ENCODE measurements at places on chromosomes 12 and 14.

DNA sequence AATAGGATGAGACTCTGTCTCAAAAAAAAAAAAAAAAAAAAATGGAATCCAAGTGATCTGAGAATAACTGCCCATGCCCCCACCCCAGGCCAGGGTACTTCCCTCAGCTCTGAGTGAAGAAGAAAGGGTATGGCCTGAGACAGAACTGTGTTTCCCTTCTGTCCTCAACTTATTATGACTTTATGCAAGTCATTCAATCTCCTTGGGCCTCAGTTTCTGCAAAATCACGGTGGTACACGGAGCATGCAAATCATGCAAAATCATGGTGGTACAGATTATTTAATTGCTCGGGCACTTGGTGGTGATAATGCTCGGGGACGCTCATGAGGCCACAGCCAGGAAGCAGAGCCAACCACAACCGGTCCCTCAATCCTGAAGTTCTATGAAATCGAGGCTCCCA lies 56.5 kb upstream of the TBX3 start:
- DNase-seq, result no peak

- DNase-seq, result no peak
Observed at GRCh38 chr12:2925322-2925995, 33.7 kb upstream of the TEAD4 start.

- no peak for DNase-seq
Observed at GRCh38 chr12:49920915-49921286, 17.2 kb upstream of the FAIM2 start.

GRCh38 chr12:4539167-4539870 lies 629 bp downstream of the RAD51AP1 start:
- DNase-seq, result no peak

DNA sequence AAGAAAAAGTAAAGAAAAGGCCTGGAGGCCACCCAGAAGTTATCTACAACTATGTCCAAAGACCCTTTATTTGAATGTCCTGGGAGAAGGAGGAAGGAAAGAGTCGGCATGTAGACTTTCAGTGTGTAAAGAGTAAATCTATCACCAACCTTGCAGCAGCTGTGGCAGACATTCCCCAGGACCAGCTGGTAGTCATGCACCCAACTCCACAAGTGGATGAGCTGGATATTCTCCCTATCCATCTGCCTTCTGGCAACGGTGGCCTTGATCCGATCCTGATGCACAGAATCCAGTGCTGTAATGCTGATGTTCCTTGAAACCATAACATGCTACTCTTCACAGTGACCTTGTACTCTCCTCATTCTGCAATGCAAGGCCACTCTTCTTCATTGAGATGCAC lies 27.3 kb downstream of the KRT76 start:
- no peak for DNase-seq

GRCh38 chr12:83102499-83102898 lies 415.8 kb downstream of the TMTC2 start:
- DNase-seq, result no peak

DNA sequence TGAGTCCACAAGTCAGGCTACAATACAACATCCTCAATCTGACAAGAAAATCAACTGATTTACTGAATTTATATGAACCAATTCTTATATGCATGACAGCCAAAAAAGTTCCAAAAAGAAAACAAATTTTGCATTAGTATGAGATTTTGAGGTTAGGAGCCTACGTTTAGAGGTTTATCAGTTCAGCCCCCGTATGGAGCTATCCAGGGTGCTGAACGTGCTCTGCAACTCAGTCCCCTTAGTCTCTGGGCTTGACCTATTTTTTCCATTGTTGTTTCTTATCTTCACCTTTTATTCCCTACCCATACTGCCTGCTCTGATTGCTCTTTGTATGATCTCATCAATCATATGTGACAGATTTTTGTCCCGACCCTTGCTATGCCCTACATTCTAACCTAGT lies 693.0 kb downstream of the NRXN3 start:
- DNase-seq, result no peak

DNA sequence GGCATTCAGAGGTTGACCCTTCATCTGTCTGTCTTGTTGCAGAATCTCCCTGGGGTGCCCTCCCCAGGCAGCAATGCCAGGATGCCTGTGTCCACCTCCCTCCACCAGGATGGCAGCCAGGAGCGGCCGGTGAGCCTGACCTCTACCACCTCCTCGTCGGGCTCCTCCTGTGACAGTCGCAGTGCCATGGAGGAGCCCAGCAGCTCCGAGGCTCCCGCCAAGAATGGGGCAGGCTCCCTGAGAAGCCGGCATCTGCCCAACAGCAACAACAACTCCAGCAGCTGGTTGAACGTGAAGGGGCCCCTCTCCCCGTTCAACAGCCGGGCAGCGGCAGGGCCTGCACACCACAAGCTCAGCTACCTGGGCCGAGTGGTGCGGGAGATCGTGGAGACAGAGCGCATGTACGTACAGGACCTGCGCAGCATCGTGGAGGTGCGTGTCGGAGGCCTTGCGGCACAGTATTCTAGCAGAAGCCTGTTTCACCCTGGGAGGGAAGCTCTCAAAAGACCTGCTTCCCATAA lies 23.4 kb downstream of the PLEKHG3 start:
- no peak for DNase-seq

- no peak for DNase-seq
Observed at GRCh38 chr12:4261655-4262054, 11.9 kb upstream of the CCND2 start.

DNA sequence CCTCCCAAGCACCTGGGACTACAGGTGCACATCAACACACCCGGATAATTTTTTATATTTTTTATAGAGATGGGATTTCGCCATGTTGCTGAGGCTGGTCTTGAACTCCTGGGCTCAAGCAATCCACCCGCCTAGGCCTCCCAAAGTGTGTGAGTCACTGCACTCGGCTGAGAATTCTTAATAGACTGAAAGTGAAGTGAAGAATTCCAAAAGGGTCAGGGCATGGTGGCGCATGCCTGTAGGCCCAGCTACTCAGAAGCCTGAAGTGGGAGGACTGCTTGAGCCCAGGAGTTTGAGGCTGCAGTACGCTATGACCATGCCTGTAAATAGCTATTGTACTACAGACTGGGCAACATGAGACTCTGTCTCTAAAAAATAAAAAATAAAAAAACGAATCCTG lies 43.7 kb downstream of the TCHP start:
- no peak for DNase-seq

DNA sequence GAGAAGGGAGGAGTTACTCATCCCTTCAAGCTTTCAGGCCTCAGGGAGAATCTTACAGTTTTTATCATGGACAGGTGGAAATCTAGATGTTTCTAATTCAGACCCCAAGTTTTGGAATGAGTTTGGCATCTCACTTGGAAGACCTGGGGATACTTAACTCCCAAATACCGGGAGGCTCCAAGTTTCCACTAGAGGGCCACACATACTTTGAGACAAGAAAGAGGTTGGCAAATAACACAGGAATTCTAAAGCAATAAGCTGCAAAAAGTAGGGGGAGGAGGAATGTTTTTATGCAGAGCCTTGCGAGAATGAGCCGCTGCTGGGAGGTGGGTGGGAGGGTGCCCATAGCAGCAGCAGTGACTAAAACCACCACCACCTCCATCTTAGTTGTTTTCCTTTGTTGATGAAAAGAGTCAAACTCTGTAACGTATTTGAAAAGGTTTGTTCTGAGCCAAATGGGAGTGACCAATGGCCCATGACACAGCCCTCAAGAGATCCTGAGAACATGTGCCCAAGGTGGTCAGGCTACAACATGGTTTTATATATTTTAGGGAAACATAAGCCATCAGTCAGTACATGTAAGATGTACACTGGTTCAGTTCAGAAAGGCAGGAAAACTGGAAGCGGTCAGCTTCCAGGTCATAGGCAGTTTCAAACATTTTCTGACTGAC lies 34.2 kb upstream of the RNASE1 start:
- DNase-seq, result no peak

- no peak for DNase-seq
Observed at GRCh38 chr12:47672068-47672467, 33.8 kb downstream of the RPAP3 start.

DNA sequence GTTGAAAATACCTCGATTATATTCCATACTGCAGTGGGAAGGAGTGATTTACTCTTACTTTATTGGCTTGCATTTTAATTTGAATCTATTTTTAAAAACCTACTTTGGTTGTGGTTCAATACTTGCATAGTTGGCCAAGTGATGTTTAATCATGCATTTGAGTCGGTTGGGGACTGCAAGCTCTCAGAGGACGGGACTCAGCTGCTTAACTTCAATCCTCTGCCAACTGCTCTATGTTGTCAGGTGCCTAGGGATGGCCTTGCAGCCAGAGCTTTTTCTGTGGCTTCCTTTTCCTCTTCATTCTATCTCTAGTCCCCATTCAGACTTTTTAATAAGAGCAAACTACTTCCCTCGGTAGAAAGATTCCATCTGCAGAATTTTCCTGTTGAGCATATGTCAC lies 53.4 kb upstream of the KRR1 start:
- DNase-seq, result no peak

DNA sequence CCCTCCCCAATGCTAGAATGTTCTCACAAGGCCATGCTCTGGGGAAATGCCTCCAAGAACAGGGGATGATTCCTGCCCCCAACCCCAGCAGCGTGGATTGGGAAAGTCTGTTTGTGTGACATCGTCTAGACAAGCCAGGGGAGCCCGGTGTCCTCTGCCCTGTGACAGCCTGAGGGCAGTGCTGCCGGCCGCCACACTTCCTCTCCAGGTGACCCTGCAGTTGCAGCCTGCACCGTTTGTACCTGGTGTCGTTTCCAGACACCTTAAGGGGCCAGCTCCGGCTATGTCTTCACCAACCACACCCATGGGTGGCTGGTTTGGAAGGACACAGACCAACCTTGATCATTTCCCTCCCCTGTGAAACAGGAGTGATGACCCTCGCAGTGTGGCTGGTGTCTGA lies 372.6 kb downstream of the BCL11B start:
- DNase-seq, result no peak

DNA sequence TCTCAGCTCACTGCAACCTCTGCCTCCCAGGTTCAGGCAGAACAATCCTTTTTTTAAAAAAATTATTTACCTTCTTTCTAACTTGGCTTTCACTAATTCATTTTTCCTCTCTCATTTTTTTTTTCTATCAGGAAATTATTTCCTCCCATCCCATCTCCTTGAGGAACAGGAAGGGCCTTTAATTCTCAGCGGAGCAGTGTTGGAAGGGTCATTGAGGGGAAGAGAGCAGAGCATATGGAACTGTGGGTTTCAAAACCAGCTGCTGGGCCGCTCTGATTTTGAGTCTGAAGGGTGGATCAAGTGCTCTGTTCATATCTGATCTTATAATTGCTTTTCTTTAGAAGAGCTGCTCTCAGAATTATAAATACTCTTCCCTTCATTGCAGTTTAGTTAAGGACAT lies 29.0 kb downstream of the NUBPL start:
- DNase-seq, result no peak

- DNase-seq, result no peak
Observed at GRCh38 chr12:26953447-26953846, 15.2 kb downstream of the FGFR1OP2 start.

GRCh38 chr14:62141139-62141538 lies 378.9 kb downstream of the SNAPC1 start:
- DNase-seq, result no peak

DNA sequence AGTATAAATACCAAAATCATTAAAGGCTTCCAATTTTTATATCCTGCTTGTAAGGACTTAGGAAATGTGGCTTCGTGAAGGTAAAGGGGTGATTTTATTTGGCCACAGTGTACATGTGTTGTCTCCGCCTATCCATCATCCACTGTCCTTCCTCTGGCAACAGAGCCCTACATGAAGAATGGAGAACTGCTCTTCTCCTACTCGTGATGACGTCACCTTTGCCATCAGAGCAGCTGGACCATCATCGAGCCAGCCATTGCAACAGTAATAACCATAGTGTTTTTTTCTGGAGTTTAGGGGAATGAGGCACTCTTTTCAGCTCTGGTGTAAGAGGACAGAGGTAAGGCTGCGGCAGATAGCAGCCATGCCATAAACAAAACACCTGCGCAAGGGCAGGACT lies 19.2 kb downstream of the ITPR2 start:
- no peak for DNase-seq

DNA sequence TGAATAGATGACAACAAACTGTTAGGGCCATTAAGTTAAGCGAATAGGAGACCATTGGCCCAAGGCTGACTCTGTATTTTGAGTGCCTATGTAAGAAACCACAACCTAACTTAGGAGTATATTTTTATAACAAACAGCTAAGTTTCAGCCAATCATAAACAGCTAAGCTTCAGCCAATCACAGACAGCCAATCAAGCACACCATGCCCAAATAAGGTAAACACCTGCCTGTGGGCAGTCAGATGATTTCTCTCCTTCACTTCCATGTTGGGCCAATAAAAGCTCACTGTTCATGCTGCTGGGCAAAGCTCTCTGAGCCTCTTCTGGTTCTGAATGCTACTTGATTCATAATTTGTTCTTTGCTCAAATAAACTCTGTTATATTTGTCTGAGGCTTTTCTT lies 344.6 kb downstream of the BTG1 start:
- DNase-seq, result no peak

DNA sequence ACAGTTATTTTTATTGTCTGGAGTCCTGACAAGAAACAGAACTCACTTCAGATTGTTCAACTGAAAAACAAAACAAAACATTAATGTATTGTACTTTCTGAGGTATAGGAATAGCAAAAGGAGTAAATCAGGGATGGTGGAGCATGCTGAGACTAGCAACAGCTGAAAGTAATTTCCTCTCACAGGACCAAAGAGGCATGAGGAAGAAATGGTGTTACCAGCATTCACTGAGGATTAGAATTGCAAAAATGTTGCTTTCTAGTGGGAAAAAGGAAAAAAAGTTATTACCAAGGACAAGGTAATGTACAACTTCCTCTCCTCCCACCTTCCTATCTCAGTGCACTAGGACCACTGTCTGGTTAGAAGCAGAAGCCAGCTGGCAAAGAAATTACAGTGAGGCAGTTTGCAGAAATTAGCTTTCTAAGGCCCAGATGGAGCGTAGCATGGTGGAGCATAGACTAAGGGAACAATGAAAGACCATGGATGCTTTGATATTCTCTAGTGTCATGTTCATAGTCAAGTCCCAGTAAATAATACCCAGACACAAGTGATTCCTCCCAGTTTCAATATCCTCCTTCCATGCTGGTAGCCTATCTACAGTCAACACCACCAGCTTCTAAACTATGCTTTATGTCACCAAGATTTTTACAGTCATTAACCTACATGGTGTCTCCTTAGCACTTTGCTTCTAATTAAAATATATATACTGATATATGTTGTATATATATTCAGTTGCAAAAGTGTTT lies 133.7 kb upstream of the DCN start:
- DNase-seq, result no peak

- no peak for DNase-seq
Observed at GRCh38 chr14:55427439-55427838, 13.0 kb downstream of the TBPL2 start.

- DNase-seq, result no peak
Observed at GRCh38 chr12:131102493-131102931, 148.8 kb downstream of the ADGRD1 start.

GRCh38 chr12:807041-807735 lies 54.8 kb downstream of the WNK1 start:
- DNase-seq, result no peak

- no peak for DNase-seq
Observed at GRCh38 chr14:38135106-38135867, 72.4 kb upstream of the SSTR1 start.

- DNase-seq, result no peak
Observed at GRCh38 chr12:120984351-120984898, 6.1 kb downstream of the HNF1A start.

GRCh38 chr12:31773223-31773750 lies 44.5 kb upstream of the AMN1 start:
- DNase-seq, result no peak

Data from GM04503 (cell line).